ENCODE measurements at places on chromosomes 2 and 18.

GRCh38 chr2:42569116-42569711, 782 bp downstream of the MTA3 start:
- H3K4me3 ChIP-seq: peak overlapping the region; percentile 70
- peak overlapping the region; percentile 72 for H3K27ac ChIP-seq
- no peaks in the 10 kb centered on the region for H3K27me3 ChIP-seq
- H3K36me3 ChIP-seq: peaks cover 3% of the 10 kb centered on the region
- peak; percentile 68 for DNase-seq
- peaks cover 7% of the 10 kb centered on the region for H3K4me1 ChIP-seq

DNA sequence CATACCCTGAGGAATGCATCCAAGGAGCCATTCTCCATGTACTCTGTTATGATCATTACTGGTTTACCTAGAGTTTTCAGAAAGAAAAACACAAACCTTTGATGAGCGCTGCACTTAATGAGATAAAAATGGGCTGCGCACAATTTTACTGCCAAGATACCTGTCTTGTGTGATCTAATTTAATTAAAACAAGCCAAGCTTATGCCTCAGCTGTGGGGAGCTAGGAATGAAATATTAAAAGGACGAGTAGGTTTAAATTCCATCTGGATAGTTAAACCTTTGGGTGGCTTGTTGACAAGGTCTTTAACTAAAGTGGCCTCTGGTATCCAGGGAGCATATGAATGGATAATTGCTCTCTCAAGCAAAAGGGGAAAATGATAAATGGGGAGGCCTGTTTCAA, 135.0 kb downstream of the EPHA4 start:
- no peaks in the 10 kb centered on the region for H3K27me3 ChIP-seq
- H3K27ac ChIP-seq: no peak overlapping the region
- H3K36me3 ChIP-seq: no peaks in the 10 kb centered on the region
- H3K4me3 ChIP-seq: no peak overlapping the region

DNA sequence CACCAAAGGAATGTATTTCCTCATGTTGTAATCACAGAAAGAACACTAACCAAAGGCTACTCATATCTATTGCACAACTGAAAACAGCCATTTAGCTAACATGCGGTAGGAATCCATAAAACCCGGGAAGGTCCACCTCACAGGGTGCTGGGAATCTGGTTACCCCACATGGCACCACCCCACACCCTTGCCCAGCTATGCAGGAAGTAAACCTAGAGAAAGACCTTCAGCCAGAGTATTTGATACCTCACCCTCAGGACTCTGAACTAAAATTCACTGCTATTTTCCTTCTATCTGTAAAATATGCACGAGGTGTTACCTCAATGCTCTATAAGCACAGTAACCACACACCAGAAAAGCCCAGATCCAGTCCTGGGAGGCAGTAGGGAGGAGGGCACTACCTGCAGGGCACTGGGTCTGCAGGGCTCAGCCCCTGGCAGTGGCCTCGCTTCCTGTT, 45.8 kb downstream of the PTPN2 start:
- H3K36me3 ChIP-seq: peaks cover 34% of the 10 kb centered on the region
- DNase-seq: no peak
- H3K4me3 ChIP-seq: no peak overlapping the region
- no peaks in the 10 kb centered on the region for H3K27me3 ChIP-seq
- H3K4me1 ChIP-seq: peaks cover 20% of the 10 kb centered on the region

DNA sequence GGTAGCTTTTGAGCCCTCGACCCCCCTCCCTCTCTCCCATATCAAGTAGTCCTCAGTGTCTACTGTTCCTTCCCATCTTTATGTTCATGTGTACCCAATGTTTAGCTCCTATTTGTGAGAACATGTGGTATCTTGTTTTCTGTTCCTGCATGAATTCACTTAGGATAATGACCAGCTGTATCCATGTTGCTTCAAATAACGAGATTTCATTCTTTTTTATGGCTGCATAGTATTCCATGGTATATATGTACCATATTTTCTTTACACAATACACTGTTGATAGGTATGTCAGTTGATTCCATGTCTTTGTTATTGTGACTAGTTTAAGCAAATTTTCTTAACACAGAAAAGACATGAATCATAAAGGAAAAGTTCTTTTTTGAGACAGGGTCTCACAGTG, 16.5 kb upstream of the NDUFV2 start:
- no peaks in the 10 kb centered on the region for H3K27me3 ChIP-seq
- peaks cover 3% of the 10 kb centered on the region for H3K4me1 ChIP-seq
- no peak overlapping the region for H3K4me3 ChIP-seq
